ENCODE measurements at places on chromosomes 3 and 15. TPM values are rescaled to one million over a fixed set of nuclear protein-coding genes. Genes with fewer than 3 reads are reported as not detected.

Gene SCAMP5
- total RNA-seq, result 0.72 TPM

Gene LIPH
- total RNA-seq, result 3.9 TPM

Gene ALS2CL
- 64.6 TPM for total RNA-seq

Gene CACNA2D3
- not detected for total RNA-seq

Gene GOLGA6L7
- total RNA-seq, result not detected

Gene IQCF5
- total RNA-seq, result not detected

Gene GAP43
- total RNA-seq, result not detected

Gene ATP13A4
- 0.48 TPM for total RNA-seq

Gene IFT122
- total RNA-seq, result 10.8 TPM

Gene ADAMTSL3
- total RNA-seq, result 1.9 TPM

Gene RNU6-1
- total RNA-seq, result not detected

Gene GPR149
- total RNA-seq, result not detected

Gene TMEM212
- total RNA-seq, result not detected

Gene CYP19A1
- not detected for total RNA-seq

Gene DPPA2
- total RNA-seq, result not detected

Gene HTR3E
- total RNA-seq, result not detected

All from tracheal epithelial cell (primary cell).